ENCODE measurements at places on chromosomes 5 and 9.
A peak's percentile ranks its signal among the peaks of the same experiment; 100 is the strongest.

DNA sequence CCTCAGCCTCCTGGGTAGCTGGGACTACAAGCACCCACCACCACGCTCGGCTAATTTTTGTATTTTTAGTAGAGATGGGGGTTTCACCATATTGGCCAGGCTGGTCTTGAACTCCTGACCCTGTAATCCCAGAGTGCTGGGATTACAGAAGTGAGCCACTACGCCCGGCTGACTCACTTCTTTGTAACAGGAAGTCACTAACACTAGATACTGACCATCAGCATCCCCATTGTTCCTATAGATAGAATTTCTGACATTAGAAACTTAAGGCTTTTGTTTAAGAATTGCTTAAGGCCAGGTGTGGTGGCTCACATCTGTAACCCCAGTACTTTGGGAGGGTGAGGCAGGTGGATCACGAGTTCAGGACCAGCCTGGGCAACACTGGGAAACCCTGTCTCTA lies 42.2 kb downstream of the LEAP2 start:
- no peak for DNase-seq

DNA sequence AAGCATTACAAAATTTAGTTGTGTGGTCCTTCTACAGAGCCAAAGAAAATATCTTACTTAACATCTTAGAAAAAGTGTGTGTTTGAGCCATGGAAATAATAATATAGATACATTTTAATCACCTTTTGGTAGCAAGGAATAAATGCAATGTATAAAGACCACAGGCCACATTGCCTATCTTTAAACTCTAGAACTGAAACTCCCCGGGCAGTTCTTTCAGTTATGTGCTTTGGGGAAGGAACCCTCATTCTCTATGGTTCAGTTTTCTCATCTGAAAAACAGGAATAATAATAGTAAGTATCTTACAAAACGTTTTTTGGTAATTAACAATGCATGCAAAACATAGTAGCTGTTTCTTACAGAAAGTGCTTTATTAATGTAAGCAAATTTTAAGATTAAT lies 67.8 kb upstream of the GABRB2 start:
- DNase-seq: no peak

- no peak for DNase-seq
These were observed 100.4 kb downstream of the LURAP1L start for GRCh38 chr9:12875191-12875590.

- no peak for DNase-seq
These were observed 15.4 kb downstream of the ITK start for GRCh38 chr5:157196045-157196444.

- no peak for DNase-seq
These were observed 512.9 kb upstream of the PTGER4 start for GRCh38 chr5:40166802-40167201.

DNA sequence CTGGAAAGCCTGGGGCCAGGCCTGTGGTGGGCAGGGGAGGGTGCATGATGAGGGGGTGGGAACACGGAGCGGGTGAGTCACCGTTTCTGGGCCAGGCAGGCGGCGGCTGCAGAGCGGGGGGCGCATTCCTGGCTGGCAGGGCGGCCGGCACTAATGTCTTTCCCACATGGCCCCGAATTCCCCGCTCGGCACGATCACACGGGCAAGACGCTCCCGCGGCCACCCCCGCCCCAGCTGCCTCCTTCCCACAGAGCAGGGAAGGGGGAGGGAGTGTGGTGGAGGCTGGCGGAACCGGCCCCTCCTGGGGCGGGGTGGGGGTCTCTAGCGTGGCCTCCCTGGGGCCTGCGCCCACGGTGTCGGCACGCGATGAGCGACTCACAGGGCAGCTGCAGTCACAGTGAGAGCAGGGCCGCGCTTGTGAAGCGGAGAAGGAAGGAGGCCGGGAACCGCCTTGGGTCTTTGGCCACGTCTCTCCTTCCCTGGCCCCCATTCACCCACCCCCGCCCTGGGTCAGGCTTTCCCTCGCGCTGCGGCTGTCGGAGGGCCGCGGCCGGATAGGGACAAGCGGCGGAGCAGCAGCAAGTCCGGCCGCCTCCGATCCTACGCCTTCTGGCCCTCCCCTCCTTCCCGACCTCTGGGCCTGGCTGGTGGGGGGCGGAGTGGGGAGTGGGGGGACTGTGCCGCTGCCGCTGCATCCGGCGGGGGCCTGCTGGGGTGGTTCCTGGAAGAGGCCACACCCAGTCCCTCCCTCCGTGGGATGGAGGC lies 48.9 kb downstream of the CXXC5 start:
- DNase-seq: peak; percentile 48

DNA sequence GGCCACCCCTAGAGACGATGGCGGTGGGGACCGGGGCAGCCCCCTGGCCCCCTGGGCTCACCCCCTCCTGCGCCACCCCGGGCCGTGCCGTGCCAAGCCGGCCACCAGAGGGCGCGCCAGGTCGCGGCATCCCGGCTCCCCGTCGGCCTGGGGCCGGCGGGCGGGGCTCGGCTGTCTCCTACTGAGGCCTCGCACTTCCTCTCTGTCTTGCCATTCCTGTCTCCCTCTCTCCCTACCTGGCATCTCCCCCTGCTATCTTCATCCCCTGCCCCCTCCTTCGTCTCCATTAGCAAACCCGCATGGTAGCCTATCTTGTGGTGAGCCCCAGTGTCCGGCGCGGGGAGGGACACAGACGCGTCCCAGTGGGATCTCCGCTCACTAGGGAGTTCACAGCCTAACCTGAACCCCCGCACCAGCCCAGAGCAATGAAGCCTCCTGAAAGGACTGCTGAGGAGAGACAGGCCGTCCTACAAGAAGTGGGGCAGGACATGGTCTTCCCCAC lies 29.8 kb upstream of the FABP6 start:
- peak; percentile 72 for DNase-seq

- no peak for DNase-seq
These were observed 267.4 kb downstream of the CHSY3 start for GRCh38 chr5:130171699-130172098.

DNA sequence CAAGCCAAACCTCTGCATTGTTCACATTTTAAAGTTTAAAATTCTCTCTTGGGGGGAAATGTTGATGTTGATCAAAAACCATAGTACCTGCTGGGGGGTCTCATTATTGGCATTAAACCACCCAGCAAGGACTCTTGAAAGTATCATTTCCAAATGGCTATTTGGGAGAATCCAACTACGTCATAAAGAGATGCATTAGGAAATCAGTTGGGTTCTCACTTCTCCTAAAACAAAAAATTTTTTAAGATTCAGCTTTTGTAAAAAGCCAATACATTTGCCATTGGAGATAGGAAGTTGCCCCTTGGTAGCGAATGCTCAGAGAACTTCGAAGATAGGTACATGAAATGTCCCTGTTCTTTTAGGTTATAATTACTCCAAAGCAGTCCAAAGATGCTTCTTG lies 96.4 kb downstream of the GNAQ start:
- DNase-seq: no peak

DNA sequence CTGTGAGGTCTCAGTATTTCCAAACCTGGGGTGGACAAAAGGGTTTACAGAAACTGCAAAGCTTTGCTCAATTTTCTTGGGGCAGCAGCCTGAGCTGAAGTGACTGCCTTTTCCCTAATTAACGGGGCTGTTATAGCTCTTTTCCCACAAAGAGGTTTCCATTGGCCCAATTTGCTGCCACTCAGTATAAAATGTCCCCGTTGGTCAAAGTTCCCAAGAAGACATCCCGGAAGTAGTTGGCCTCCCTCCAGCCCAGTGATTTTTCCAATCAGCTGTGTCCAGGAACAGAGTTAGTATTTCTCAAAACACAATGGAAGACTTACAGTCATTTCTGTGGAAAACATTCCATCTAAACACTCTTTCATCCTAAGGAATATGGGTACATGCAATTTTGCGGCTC lies 643.6 kb downstream of the ACTL7B start:
- DNase-seq: no peak

DNA sequence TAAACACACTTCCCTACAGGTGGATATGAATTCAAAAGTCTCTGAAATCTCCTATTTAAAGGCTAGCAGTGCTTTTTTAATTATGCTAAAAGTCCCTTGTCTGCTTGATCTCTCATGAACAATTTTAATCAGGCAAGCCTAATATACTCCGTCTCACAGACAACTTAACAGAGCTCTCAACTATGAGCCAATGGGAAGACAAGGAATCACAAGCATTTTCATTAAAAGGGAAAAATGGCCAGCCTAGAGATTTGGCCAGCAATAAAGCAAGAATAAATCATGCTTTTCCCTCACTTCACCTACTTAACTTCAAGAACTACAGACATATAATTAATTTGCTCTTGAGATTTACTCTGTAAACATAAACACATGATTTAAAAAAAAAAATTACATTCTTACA lies 78.0 kb downstream of the RFX3 start:
- no peak for DNase-seq

DNA sequence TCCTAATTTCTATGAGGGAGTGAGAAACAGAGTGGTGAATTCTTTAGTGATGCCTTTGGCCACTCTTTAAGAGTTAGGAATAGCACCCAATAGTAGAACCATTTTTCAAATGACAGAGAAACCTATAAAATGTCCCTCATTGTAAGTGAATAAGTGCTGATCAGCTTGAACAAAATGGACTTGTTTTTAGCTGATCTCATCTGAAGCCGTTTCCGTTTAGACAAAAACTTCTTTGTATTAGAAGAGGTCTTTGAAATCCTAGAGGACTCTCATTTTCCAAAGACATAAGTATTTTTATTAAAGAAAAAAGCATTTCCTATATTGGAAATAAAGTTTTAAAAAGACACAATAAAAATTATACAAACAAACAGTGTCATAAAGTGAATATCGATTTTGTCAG lies 273.9 kb downstream of the ARHGEF28 start:
- no peak for DNase-seq

DNA sequence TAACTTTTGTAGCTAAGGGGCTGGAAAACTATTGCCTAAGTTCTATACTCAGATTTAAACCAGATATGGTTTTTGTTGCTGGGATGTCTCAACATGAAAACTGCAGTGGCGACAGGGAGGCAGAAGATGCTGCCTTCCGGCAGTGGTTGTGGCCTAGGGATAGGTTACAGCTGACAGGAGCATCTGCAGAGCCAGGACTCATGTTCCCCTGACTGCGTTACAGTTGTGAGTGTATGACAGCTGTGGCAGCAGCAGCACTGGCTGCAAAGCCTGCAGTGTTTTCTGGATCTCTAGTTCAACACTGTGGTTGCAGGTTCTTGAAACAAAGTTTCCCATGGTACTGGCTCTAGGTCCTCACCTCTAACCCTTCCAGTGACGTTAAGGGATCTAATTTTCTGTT lies 498.8 kb upstream of the CDH18 start:
- no peak for DNase-seq

- no peak for DNase-seq
These were observed 212.5 kb downstream of the CFAP90 start for GRCh38 chr5:7638456-7638855.

DNA sequence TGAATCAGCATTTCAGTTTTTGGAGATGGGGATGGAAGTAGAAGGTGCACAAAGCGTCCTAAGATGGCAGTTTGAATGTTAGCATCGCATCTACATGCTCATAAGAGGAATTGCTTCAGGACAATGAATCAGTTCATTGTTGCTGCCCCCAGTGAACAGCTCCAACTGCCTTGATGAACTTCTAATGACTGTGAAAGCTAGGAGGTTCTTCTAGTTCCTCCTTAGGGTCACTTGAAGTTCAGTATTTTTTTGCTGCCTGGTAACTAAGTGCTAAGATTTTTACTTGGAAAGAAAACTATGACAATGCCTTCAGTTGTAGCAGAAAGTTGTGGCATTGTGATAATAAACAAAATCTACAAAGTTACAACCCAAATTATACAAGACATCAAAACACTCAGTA lies 271.6 kb downstream of the RAB3C start:
- no peak for DNase-seq

GRCh38 chr9:2241461-2241835 lies 226.3 kb downstream of the SMARCA2 start:
- no peak for DNase-seq

- no peak for DNase-seq
These were observed 7.1 kb downstream of the KDM3B start for GRCh38 chr5:138359621-138360020.

DNA sequence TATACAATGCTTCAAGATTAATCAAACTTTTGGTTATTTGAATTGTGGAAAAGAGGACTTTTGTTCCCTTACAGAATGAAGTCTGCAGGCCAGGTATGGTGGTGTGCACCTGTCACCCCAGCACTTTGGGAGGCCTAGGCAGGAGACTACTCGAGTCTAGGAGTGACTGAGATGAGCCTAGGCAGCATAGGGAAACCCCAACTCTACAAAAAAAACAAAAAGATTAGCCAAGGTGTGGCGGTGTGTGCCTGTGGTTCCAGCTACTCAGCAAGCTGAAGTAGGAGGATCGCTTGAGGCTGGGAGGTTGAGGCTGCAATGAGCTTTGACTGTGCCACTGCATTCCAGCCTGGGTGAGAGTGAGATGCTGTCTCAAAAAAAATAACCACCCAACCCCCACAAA lies 9.3 kb downstream of the CCNH start:
- DNase-seq: no peak

DNA sequence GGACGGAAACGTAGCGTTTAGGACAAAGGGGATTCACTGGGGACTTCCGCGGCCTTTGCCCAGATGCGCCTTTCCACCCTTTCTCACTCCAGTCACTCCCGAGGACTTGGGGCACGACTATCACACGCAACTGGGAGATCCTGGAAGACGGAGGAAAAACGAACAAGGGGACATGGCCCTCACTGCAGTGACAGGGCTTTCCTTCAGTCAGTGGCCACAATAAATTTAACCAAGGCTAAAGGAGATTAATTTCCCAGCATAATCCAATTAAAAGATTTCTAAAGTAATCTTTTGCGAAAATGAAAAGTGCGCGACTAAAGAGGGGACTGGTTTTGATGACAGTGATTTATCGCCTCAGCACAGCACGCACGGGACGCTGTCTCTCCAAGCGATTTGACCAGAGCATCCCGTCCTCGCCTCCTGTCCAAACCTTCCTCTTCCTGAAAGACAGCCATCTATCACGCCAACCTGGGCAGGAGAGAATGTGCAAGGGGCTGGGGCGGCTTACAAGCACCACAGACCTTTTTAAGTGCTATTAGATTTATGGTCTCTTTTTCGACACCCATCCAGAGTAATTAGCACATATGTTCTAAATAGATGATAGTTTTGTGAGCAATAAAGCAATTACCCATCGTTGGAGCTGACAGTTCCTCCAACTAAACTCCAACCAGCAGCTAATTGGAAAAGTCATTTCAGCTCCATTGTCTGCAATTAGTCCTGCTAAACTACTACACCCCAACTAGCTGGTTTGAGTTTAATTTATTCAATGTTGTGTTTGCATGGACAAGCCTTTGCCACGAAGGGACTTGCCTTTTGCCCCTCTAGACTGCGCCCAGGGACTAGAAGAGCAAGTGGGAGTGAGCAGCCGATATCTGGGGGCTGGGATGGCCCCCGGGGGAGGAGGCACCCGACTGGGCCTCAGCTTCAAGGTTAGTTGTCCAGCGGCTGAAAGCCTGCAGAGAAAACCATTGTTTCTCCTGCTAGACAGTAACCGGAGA lies 7.4 kb downstream of the NR2F1-AS1 start:
- DNase-seq: no peak

- no peak for DNase-seq
These were observed 577.1 kb downstream of the PSAT1 start for GRCh38 chr9:78874061-78874460.

DNA sequence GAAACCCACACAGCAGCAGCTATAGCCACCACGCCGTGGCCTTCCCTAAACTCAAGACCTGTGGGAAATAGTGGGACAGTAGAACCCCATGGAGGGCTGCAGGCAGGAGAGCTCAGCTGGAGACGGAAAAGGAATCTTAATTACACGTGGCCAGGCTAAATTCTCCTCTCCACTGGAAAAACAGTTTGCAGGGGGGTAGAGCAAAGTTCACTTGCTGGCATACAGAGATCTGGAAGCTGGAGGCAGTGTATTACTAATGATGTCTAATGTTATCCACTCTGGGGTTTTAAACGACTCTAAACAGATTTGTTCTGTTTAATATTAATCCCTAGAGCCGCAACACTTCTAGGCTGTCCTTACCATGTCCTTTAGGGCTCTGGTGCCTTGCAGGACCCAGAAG lies 257.1 kb downstream of the SAXO1 start:
- DNase-seq: no peak
